ENCODE measurements at places on chromosomes 12 and 14.

DNA sequence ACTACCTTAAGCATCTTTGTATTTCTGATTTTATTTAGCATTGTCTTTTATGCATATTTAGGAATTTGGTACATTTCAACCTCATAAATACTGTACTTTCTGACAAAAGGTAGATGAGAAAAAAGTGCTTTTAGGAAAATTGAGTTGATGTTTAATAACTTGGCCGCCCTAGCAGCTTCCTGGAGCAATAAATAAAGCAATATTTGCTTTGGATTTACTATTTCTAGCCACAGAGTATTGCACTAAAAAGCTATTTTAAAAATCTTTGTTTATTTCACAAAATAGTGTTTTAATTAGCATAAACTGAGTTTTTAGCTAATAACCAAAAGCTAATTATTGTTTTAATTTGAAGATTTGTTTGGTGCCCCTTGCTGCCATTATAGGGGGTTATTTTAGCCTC, 9.5 kb downstream of the PAPOLA start:
- DNase-seq, result no peak

- DNase-seq, result no peak
Measured at GRCh38 chr12:85468356-85469157, 188.5 kb downstream of the ALX1 start.

DNA sequence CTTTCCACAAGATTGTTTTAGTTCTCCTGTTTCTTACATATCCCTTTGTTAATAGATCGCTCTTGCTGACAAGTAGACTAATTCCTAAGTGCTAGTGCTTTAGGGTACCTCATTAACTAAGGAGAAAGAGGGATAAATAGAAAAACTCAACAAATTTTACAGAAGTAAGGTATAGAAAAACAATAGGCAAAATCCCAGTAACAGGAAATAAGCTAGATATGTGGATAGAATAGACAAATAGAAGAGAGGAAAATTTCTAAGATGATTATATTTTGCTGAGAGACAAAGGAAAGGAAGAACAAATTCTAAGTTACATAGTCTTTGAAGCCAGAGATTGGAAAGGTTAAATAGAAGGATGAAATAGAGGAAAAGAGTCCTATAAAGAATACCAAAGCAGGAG, 1.0 kb downstream of the CD69 start:
- no peak for DNase-seq

GRCh38 chr14:35349496-35350365, 54.8 kb downstream of the NFKBIA start:
- no peak for DNase-seq
